Foreskin fibroblast (primary cell): ENCODE measurements at places on chromosomes 11 and 22.

- DNase-seq = no peak
Measured at GRCh38 chr22:21449531-21450319, 17.5 kb upstream of the TMEM191C start.

DNA sequence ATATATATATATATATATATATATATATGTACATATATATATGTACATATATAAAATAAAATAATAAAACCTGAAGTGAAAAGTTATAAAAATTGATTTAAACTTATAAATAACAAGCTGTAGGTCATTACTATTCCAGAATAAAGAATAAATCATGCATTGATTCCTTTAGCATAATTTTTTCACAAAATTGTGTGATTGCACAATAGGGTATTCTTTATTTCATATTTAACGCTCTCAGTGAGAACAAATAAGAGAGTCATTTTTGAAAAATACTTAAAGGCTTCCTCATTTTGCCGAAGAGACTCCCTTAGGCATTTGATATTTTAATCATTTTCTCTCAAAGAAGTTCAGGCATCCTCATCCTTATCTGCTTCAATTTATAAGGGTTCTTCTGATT is 41.3 kb upstream of the API5 start:
- no peak for DNase-seq

DNA sequence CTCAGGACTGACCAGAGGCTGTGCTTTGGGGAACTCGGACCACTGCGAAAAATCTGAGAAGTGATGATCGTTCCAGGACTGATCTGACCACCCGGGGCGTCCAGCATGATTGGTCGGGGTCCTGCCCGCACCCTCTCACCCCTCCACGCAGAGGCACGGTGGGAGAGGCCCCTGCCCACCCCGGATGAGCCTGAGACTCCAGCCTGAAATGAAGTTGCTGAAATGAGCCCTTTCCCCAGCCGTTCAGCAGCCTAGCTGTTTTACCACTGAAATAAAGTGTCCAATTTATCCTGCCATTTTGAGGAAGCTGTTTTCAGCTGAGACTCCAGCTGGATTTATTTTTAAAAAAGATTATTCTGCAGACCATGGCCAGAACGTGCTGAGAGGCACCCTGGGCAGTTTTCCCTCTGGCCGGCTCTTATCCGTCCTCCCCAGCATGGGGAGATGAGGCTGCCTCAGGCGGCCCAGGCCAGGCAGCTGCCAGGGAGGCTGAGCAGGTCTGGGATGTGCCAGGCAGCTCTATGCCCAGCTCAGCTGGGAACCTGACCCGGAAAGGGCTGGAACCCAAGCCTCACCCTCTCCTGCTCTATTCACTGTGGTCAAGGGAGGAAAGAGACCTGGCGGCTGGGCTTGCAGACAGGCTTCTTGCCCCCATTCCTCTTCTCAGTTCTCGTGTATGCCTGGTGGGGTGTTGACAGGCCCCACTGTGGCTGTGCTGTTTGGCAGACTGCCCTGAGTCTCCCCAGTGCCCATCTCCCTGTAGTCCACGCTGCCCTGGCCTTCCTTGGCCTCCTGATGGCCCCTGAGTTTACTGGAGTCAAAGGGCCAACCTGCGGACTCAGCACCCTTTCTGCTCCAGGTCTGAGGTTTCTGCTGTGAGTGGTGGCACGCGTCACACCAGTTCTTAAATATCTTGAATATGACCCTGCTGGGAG is 161.0 kb upstream of the B3GAT1 start:
- DNase-seq = no peak

GRCh38 chr11:119525180-119525866 is 102.4 kb upstream of the THY1 start:
- DNase-seq = no peak

GRCh38 chr11:122979103-122979814 is 2.4 kb downstream of the BSX start:
- DNase-seq = no peak

GRCh38 chr11:120566176-120566575 is 54.6 kb downstream of the GRIK4 start:
- DNase-seq = no peak

- DNase-seq = no peak
Measured at GRCh38 chr22:35591714-35592417, 25.3 kb downstream of the MB start.

DNA sequence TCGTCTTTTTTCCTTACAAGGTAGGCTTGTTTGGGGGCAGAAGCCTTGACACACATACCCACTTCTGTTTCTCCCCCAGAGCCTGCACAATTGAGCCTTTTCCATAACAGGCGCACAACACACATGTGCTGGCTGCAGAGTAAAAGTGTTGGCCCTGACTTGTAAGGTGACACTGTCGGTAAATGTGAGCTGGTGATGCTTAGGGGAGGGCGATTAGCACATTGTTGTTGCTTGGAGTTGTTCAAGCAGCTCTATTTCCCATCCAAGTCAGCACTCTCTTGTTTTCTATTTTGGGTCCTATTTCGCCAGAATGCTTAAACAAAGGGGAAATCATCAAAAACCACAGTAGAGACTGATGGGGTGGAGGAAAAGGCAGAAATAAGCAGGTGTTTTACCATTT is 51.9 kb upstream of the PTPRJ start:
- DNase-seq = no peak

GRCh38 chr11:96141626-96142025 is 201.4 kb downstream of the MAML2 start:
- DNase-seq = no peak

- no peak for DNase-seq
Measured at GRCh38 chr11:131561501-131561900, 191.1 kb downstream of the NTM start.
